ENCODE measurements at places on chromosomes 1 and 21.

DNA sequence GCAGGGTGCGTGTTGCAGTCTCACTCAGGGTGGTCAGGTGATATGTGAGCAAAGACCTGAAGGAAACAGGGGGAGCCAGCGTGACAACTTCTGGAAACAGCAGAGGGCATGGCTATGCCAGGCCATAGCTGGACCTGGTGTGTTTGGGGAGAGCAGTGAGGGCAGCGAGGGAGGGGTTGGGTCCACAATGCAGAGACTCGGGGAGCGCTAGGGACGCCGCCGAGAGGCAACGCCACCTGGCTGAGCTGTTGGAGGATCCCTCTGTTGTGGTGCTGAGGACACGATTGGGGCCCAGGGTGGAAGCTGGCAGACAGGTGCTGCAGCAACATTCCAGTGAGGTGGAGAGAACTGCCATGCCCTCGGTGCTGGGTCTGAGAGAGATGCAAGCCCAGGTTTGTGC lies 26.6 kb upstream of the LSS start:
- no peak for DNase-seq

GRCh38 chr21:36949171-36950141 lies 17.0 kb downstream of the HLCS start:
- no peak for DNase-seq

DNA sequence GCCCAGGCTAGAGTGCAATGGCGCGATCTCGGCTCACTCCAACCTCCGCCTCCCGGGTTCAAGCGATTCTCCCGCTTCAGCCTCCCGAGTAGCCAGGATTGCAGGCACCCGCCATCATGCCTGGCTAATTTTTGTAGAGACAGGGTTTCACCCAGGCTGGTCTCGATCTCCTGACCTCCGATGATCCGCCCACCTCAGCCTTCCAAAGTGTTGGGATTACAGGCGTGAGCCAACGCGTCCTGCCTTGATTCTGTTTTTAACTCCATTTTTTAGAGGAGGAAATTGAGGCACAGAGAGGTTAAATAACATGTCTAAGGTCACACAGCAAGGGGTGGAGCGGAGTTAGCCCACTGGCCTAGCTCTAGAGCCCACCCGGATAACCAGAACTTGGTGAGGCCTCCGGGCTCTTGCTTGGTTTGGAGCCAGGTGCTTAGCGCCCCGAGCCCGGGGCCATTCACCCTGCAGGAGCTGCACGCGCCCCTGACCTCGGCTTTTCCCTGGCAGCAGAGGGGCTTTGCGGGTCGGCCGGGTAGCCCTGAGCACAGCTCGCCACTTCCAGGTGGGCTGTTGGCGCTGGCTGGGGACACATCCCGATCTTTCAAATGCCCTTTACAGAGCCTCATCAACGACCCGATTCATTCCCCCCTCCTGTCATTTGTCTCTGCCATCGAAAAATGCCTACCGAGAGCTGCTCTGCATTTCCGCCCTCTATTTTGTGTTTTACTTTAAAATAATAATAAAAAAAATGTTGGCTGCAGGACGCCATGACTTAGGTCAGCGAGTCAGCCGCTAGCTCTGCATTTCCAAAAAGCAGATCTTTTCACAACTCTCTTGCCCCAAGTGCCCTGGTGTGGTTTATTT lies 11.2 kb downstream of the SIM2 start:
- no peak for DNase-seq

DNA sequence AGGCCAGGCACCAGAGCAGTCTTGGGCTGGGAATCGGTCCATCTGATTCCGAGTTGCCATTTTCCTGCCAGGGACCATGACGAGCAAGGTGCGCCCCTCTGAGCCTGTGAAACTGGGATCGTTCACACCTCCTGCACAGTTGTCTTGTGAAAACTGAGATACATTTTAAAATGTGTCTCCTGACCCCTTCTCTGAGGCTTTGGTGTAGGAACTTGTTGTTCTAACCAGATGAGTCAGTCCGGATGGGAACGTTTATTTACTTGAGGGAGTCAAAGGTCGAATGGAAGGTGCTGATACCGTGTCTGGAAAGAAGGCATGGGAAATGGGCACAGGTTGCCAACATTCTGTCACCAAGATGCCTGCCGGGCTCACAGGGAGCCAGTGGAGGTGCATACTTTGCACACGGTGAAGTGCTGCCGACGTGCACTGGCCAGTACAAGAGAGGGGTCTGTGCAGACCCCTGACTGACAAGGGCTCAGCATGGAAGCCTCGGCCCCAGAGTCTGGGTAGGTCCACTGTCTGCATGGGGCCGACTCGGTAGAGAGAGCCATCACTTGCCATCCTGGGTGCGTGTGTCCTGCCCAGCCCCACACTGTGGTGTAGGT lies 7.4 kb upstream of the KCNN3 start:
- peak; percentile 45 for DNase-seq

- DNase-seq, result no peak
These were observed 129.8 kb downstream of the PIK3R3 start for GRCh38 chr1:46002551-46003150.

- no peak for DNase-seq
These were observed 25.7 kb upstream of the ROR1 start for GRCh38 chr1:63748046-63748580.

- DNase-seq, result no peak
These were observed 194.0 kb downstream of the NRIP1 start for GRCh38 chr21:14870853-14871149.

- DNase-seq, result no peak
These were observed 16.9 kb downstream of the MGST3 start for GRCh38 chr1:165647970-165648369.

GRCh38 chr1:46448109-46448911 lies 41.3 kb upstream of the DMBX1 start:
- no peak for DNase-seq

DNA sequence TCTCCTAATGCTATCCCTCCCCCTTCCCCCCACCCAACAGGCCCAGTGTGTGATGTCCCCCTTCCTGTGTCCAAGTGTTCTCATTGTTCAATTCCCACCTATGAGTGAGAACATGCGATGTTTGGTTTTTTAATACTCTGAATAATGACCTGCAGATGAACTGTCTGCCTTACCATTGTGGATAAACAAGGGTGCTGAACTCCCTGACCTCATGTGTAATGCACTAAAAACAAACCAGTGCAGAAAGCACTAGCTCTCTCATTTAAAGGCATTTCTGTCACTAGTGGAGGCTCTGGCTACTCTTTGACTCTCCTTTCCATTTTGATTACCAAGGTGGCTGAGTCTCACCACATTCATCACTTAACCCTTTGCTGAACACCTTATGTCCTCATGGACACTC lies 23.1 kb upstream of the TRAF3IP3 start:
- DNase-seq, result no peak

DNA sequence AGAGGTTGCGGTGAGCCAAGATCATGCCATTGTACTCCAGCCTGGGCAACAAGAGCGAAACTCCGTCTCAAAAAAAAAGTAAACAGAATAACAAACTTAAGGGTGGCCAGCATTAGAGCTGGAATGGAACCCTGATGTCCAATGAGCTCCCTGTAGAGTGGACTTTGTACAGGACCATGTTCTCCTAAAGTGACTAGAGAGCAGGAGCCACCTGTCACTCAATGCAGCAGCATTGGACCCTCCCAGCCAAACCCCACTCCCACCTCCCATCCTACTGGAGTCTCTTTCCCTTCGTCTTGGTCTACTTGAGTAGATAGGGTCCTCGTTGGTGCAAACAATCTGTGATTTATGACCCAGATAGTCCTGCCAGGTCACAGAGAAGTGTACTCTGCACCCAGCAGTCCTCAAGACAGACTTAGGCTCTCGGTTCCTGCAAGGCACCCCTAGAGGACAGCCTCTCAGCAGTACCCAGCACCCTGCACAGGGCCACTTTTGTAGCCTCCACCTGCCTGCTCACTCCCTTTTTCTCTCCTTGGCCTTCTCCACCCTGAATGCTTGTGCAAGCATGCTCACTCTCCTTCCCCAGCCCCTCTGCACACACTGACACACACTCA lies 69.2 kb upstream of the ZNF281 start:
- no peak for DNase-seq

- DNase-seq, result no peak
These were observed 101.7 kb downstream of the NAV1 start for GRCh38 chr1:201640624-201641023.

DNA sequence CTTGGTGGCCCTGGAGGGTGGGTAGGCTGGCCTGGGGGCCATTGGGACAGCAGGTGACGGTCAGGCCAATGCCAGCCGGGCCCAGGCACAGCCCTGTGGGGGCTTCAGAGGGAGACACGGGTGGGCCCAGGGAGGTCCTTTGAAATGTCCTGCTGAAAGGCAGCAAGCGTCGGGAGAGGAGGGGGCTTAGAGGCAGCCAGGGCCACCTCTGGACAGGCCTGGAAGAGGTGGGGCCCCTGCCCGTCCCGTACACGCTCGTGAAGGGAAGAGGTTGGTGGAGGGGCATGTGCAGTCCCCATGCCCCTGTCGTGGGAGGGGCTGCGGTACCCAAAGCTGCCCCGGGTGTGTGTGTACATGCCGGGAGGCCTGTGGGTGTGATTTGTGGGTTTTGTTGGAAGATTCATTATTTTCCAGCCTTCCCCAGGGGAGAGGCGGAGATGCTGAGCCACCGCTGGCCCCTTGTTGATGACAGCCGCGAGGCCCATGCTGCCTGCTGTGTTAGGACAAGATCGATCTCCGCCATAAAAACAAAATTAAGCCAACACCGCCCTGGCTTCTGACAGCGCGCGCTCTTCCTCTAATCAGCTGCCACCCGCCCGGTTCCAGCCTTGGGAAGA lies 3.4 kb upstream of the PLCH2 start:
- DNase-seq, result no peak

- no peak for DNase-seq
These were observed 10.7 kb downstream of the SLC9A1 start for GRCh38 chr1:27144049-27144748.

DNA sequence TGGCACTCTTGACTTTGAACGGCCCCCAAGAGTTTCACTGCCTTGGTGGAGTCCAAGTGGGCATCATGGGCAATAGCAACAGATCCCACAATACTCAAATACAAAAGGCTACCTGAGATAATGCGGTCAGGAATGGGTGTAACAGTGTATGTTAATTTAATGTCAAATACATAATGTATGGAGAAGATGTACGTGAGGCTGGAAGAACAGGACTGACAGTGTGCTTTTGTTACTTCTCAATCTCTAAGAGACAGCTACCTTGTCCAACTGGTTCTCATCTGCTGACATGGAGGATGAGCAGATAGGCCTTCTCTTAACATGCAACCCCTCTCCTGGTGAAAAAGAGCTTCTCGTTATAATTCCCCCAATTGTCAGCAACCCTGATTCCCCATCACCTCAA lies 167.2 kb downstream of the APP start:
- no peak for DNase-seq

DNA sequence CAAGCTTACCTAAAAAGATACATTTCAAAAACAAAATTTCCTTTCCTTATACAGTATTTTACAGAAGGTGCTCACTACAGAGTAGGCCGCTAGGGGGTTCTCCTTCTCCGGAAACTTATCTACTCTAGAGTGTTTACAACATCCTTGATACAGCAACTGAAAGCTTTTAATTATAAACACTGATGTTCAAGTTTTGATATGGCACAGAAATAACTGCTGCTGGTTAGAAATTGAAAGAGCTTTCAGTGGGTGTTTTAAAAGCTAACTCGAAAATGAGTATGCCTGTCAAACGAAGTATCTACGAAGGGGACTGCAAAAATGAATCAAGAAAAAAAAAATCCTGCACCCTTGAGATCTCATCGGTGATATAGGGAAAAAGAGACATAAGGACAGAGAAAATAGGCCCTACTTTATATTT lies 1.0 kb downstream of the YOD1 start:
- DNase-seq, result peak; percentile 79

- DNase-seq, result no peak
These were observed 162.6 kb downstream of the TNR start for GRCh38 chr1:175580841-175581240.

DNA sequence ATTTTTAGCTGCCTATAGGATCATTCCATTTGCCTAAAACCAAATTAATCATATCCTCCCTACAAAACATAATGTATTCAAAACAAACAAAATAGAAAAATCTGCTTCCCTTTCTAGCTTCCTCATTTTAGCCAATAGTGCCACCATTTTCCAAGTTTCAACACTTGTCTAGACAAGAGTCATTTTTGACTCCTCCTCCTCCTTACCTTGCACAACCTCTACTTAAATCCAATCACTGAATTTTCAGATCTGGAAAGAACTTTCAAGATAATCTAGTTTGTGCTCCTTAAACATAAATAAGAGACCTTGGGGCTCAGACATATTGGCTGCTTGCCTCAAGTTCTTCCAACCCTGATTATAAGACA lies 7.4 kb downstream of the STX6 start:
- DNase-seq, result no peak

DNA sequence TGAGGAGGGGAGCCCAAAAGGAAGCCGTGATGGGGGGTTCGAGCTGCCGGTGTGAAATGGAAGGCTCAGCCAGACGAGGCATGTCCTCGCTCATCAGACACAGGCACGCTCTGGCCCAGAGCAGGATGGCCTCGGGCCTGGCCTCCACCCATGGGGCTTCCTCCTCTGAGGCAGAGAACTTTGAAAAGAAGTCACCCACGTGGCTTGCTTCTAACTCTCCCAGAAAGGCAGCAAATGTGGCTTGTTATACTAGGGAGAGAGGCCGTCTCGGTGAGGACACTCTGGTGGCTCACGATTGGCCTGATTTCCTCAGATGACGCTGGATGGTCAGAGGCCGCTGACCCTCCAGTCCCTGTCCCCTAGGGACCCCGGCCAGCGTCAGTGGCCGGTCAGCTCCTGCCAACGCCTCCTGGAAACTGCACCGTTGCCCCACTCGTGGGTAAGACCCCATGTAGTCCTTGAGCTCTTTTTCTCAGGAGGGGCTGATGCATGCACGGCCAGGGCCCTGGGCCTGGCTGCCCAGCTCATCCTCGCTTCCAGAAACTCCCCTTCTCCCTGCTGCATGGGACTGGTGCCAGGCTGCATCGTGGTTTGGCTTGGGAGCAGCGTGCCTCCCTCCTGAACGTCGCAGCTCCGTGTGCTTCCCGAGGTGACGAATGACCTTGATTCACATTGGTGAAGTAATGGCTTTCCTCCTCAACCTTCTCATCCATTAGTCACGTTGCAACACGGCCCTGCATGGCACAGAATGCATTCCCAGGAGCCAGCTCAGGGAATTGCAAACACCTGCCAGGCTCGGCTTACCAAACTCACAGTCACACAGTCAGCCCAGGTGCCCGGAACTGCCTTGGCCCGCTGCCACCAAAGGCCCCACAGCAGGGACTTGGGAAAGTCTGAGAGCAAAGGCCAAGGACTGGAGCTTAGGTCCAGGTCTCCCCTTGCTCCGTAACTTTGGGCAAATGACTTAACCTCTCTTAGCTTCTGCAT lies 58.8 kb downstream of the TOMM20 start:
- peak; percentile 94 for DNase-seq

- peak; percentile 80 for DNase-seq
These were observed 189.8 kb upstream of the DPYD start for GRCh38 chr1:98110674-98111073.

GRCh38 chr1:179545321-179545720 lies 30.4 kb downstream of the NPHS2 start:
- no peak for DNase-seq

- peak; percentile 78 for DNase-seq
These were observed 76.4 kb downstream of the FHAD1 start for GRCh38 chr1:15323351-15323988.

DNA sequence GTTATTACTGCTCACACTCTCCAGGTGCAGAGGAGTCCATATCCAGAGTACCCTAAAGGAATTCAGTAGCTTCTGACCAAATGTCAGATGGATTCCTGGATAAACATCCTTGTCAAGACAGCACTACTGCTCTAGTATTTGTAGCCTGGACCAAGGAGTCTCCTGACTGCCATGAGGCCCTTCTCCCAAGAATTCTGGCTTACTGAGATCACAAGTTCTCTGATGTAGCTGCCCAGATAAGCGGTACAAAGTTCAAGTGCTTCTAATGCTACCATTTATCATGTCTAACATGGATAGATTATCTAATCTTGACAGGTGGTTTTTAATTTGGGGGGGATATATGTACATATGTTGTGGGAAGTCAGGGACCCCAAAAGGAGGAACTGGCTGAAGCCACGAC lies 196.6 kb upstream of the HMCN1 start:
- no peak for DNase-seq
